Activated CD4-positive, CD25-positive, alpha-beta regulatory T cell treated with anti-CD3 and anti-CD28 coated beads, Interleukin-2, amount 50 U/mL, for 72 hours (primary cell): ENCODE measurements at places on chromosomes 13 and 19.
A peak's percentile ranks its signal among the peaks of the same experiment; 100 is the strongest.

DNA sequence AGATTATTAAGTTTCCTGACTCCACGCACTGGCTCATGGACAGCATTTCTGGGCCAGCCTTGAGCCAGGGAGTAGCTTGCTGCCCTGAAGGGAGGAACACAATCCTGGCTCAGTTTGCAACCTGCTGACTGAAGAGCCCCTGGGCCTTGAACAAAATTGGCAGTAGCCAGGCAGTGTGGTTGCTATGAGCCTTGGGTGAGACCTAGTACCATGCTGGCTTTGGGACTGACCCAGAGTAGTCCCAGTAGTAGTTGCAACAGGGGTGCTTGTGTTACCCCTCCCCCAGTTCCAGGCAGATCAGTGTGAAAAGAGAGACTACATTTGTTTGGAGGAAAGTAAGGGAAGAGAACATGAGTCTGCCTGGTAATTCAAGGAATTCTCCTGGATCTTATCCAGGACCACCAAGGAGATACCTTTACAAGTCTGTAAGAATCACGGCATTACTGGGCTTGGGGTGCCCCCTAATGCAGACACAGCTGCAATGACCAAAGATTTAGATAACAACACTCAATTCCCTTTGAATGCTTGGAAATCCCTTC, 22.0 kb downstream of the ITGBL1 start:
- DNase-seq = no peak

- no peak for DNase-seq
Observed at GRCh38 chr13:29526741-29527140, 68.7 kb downstream of the SLC7A1 start.

GRCh38 chr19:1066748-1067340, at the start of gene ARHGAP45:
TSS of gene ARHGAP45 (plus strand) at chr19:1067167. CDS start at chr19:1067406, 239 bp downstream.
- peak; percentile 76 for DNase-seq

GRCh38 chr13:82224806-82225205, 1657.5 kb downstream of the SLITRK1 start:
- no peak for DNase-seq

- no peak for DNase-seq
Observed at GRCh38 chr19:2428321-2428690, 920 bp upstream of the TIMM13 start.

DNA sequence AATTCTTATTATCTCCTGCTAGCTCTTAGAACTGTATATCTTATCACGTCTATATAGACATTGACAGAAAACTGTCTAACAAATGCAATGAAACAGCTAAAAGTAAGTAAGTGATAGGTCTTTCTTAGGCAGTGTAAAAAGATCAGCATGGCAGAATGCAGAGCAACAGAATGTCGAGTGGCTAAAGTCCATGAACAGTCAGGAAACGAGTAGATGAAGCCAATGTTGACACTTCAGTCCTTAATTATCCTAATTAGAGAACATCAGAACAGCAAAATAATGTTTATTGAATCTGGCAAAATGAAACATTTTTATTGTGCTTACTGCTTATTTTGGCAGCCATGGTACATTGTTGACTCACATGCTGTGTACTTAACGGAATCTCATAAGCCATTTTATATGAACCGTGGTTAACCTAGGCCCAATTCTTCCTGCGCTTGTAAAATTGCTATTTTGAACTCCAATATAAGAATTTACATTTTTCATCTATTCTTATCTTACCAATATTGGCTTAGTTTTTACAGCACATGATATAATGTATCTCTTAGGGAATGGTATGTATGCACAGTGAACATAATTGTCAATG, 748.1 kb downstream of the DACH1 start:
- DNase-seq = no peak

DNA sequence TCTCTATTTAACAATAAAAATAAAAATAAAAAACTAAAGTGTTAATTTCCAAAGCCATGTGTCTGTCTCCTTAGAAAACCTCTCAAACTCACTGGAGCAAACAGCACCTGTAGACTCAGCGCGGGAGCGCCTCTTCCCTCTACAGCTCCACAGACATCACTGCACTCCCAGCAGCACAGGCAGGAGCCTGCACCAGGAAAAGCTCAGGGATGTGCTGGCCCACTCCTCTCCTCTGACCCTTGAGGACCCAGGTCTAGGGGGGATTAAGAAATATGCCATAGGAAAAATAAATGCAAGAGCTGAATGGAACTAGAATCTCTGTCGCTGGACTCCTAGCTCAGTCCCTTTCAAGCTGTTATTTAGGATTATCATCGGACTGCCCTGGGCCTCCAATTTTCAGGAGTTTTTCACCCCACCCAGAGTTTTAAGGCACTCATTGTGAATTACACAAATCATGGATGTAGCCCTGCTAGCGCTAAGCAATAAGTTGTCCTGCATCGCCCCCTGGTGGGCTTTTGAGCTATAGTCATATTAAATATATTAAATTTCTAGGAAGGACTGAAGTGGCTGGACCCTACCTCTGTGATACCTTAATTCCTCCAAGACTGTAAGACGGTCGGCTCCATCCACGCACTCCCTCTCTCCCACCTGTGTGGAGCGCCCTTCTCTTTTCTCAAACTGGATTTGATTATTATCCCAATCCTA, 333.9 kb downstream of the UQCRFS1 start:
- DNase-seq = peak; percentile 47
